ENCODE measurements at places on chromosomes 5 and 9.

- no peak for DNase-seq
These were observed 286.8 kb upstream of the PANK3 start for GRCh38 chr5:168865968-168866367.

- no peak for DNase-seq
These were observed 438 bp downstream of the TRIP13 start for GRCh38 chr5:893137-893506.

DNA sequence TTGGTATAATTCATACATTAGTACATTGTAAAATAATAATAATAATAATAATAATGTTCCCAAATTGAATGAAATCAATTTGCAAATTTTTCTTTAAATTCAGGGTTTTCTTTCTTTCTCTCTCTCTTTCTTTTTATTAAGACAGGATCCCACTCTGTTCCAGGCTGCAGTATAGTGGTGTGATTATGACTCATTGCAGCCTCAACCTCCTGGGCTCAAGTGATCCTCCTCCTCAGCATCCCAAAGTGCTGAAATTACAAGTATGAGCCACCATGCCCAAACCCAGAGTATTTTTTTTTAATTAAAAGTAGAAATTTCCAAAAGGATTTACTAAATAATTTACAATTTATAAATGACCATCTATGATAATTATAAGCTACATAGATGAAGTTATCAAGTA is 117.7 kb downstream of the HOMER1 start:
- DNase-seq, result no peak

- no peak for DNase-seq
These were observed 33.8 kb upstream of the CHD1 start for GRCh38 chr5:98962587-98962986.

GRCh38 chr5:55538661-55539060 is 3.9 kb upstream of the PLPP1 start:
- DNase-seq, result no peak

DNA sequence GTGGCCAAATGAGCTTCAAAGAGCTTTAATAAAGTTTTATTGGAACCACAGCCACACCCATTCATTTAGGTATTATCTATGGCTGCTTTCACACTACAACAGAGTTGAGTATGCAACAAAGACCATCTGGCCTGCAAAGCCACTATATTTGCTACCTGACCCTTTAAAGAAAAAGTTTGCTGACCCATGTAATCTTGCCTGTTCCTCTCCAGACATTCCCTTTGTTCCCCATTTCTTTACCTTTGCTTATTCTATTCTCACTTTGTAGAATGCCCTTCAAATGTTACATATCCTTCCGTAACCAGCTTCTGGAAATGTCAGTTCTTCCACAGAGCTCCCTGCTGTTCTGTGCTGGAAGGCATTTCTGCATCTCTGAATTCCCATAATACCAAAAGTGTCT is 320.2 kb downstream of the TLE1 start:
- DNase-seq, result no peak

GRCh38 chr9:21923694-21924093 is 70.5 kb downstream of the CDKN2A start:
- no peak for DNase-seq

- no peak for DNase-seq
These were observed 206.4 kb upstream of the EGFLAM start for GRCh38 chr5:38051711-38052511.

DNA sequence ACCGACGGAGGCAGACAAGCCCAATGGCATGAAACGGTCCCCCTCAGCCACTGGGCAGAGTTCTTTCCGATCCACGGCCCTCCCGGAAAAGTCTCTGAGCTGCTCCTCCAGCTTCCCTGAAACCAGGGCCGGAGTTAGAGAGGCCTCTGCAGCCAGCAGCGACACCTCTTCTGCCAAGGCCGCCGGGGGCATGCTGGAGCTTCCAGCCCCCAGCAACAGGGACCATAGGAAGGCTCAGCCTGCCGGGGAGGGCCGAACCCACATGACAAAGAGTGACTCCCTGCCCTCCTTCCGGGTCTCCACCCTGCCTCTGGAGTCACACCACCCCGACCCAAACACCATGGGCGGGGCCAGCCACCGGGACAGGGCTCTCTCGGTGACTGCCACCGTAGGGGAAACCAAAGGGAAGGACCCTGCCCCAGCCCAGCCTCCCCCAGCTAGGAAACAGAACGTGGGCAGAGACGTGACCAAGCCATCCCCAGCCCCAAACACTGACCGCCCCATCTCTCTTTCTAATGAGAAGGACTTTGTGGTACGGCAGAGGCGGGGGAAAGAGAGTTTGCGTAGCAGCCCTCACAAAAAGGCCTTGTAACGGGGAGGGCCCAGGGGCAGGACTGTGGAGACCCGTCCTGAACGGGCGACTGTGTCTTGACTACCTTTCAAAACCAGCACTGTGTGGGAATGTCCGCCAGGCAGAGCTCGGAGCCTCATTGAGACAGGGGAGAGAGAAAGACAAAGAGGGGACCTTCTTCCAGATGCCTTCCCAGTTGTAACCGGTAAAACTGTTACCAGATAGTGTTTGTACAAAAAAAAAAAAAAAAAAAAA is 29.9 kb downstream of the CD180 start:
- peak; percentile 74 for DNase-seq

DNA sequence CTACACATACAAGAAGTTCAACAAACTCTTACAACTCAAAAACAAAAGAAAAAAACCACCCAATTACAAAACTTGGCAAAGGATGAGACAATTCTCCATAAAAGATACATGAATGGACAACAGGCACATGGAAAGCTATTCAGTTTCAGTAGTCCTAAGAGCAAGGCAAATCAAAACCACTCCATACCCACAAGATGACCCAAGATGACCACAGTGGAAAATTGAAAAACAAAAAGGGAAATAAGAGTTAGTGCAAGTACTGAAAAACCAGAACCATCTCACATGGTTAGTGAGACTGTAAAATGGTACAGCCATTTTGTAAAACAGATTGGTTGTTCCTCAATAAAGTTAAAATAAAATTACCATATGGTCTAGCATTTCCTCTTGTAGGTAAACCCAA is 287.1 kb upstream of the CDH9 start:
- no peak for DNase-seq

GRCh38 chr9:36169708-36170107 is 520 bp downstream of the CCIN start:
- no peak for DNase-seq

DNA sequence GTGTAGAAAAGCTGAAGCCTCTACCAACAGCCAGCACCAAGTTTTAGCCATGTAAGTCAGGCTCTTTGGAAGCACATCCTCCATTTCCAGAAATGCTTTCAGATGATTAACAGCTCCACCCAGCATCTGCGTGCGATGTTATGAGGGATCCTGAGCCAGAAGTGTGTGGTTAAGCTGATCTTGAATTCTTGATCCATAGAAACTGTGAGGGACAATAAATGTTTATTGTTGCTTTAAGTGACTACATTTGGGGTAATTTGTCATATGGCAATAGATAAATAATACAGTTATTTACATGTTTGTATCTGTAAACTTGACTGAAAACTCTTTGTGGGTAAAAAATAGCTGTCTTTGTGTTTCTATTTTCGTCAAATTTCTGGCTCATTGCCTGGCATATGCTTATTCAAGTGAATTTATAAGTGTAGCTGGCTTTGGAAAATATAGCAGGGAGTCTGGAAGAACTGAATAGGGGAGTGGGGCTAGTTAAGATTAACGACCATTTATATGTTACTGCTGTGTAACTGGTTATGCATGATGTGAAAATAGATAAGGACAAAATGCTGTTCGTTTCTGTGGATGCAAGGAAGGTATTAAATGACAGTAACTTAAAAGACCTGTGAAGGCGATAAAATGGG is 234.1 kb downstream of the LRRC70 start:
- no peak for DNase-seq

DNA sequence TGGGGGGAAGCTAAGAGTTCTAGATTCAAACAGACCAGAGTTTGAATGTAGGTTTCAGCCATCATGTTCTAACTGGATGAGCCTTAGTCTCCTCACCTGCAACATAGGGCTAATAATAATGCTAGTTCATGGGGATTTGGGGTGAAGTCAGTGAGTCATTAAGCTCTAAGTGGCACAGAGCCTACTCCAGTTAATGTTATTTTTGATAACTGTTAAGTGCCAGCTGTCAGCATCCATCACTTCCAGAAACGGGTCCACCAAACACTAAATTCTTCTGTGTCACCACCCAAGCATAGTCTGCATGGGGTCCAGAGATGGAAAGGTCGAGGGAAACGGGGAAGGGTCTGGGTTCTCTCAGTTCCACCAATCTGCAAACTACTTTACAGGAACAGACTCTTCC is 1.8 kb upstream of the TSC1 start:
- no peak for DNase-seq

DNA sequence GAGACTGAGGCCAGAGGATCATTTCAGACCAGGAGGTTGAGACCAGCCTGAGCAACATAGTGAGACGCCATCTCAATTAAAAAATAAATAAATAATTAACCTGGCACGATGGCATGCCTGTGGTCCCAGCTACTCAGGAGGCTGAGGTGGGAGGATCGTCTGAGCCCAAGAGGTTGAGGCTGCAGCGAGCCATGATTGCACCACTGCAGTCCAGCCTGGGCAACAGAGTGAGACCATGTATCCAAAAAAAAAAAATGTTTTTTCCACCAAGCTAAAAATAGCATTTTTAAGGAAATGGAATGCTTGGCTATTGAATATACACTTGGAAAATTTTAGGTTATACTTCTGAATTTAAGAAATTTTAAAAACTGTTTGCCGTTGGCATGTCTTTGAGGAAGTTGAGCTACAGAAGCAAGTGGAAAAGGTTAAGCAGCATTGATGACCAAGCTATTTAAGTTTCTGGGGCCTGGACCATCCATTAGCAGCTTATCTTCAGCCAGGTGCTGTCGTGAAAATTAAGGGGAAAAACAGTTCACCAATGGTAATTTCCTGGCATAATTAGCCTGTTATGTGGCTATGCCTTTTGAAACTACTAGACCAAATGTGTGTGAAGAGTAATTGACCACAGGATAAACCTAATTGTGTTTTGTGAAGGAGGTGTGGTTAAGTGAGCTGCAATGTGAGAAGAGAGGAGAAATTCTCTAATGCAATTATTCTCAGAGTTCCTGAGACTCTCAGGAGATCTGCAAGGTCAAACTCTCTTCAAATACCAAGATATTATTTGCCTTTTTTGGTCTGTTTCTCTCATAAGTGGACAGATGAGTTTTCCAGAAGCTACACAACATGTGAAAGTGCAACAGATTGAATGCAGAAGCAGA is 21.0 kb downstream of the F2R start:
- DNase-seq, result no peak

GRCh38 chr9:77251050-77251449 is 73.7 kb downstream of the VPS13A start:
- no peak for DNase-seq

DNA sequence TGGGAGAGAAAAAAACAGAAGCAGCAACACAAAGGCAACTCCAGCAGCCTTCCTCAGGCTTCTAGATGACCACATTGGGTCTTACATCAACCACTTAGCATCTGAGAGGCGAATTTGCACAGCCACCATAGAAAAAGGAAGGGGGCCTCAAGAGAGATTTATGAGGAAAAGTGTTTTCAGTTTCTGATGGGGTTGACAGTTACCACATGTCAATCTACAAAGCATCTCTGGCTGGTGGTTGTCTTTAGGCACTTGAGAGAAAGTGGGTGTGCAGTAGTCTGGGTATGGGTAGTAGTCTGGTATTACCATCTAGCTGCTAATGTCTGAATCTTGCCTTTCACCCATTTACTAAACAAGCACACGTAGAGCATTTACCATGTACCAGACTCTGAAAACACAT is 137.5 kb downstream of the BAAT start:
- DNase-seq, result no peak

- DNase-seq, result no peak
These were observed 14.2 kb upstream of the FRRS1L start for GRCh38 chr9:109181284-109181683.

GRCh38 chr9:96391021-96391765 is 7.7 kb upstream of the SLC35D2 start:
- no peak for DNase-seq

GRCh38 chr9:36764364-36765076 is 191.8 kb downstream of the MELK start:
- no peak for DNase-seq

DNA sequence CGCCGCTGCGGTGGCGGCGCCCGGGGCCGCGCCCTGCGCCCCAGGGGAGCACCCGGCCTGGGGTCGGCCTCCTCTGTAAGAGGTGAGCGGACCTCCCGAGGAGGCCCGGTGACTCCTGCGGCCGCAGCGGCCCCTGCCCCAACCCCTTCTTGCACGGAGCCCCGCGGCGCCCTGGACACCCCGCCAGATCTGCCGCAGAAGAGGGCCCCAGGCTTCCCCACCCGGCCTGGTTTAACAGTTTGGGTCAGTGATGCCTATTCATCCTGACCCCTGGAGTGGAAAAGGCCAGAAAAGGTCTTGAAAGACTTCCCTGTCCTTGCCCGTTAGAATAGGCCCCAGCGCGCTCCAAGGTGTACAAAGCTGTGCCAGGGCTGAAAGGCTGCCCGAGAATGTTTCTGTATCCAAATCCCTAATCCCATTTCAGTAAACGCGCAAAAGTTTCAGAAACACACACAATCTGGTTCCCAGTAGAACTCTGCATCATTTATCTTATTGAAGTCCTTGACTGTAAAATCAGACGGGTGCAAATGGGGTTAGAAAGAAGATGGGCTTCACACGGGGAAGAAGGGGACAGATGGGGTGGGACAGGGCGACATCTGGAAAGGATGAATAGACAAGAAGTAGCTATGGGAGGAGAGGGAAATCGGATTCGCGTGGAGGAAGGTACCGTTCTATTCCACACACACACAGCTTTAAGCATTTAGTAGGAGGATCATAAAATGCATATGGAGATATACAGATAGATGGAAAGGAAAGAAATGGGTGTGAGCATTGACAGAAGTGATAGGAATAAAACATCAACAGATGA is 1.1 kb upstream of the SSBP2 start:
- no peak for DNase-seq

All from CD4-positive, alpha-beta T cell treated with Interferon gamma for 1 hour (primary cell).